ENCODE measurements at places on chromosomes 4 and X.

GRCh38 chr4:159705334-159705733, 602.5 kb downstream of the RAPGEF2 start:
- no peak for DNase-seq

- DNase-seq, result no peak
Observed at GRCh38 chr4:52248820-52249219, 197.7 kb downstream of the SPATA18 start.

DNA sequence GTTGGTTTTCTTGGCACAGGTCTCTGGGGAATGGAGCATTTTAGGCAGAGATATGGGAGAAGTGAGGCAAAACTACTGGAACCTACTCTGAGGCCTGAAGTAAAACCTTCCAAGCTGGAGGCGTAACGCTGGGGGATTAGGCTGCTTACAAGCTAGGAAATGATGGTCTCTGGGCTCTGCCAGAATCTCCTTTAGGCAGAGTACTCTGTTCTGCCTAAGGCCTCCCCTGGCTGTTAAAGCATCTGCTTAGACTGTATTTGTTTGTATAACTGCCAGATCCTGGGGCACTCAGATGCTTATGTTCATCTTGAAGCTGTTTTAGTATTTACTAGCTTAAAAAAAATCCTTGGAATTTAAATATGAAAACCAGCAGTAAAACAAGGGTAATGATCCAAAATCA, 822.2 kb downstream of the RPA4 start:
- DNase-seq, result no peak

- DNase-seq, result no peak
Observed at GRCh38 chr4:77652237-77652897, 46.7 kb downstream of the CXCL13 start.

- no peak for DNase-seq
Observed at GRCh38 chr4:181427076-181427475, 816.1 kb upstream of the TENM3 start.

All from T-helper 2 cell (primary cell).